ENCODE measurements at places on chromosomes 12 and 14.

DNA sequence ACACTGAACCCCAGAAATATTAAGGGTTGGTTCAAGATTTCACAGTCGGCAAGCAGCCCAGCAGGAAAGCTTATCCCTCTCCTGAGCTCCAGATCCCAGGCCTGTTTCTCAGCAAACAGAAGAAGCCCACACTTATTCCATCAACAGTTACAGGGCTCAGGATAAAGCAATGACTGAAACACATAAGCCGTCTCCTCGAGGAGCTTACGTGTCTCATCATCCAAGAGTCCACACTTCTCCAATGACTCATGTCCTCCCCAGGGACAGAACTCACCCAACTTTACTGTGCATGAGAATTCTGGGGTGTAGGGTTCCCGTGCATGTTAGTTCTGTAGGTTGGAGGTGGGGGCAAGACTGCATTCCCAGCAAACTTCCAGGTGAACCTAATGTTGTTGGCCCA is 31.2 kb downstream of the GSC start:
- DNase-seq = no peak

GRCh38 chr12:108888031-108888430 is 8.1 kb downstream of the DAO start:
- no peak for DNase-seq

DNA sequence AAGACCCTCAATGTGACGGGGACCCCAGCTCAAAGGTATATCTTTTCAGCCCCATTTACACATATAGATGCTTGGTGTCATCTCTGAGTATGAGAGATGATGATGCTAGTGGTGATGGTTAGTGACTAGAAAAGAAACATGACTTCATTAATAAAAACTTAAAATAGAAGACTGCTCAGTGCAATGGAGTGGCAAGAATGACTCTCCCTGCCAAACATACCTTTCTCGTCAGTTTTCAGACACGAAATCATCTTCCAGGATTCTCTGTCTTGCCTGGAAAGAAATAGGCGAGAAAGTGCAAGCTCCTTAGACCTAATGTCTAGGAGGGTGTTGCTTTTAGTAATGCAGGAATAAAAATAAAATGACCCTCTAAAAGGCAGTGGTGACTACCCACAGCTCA is 71.7 kb downstream of the TPH2 start:
- DNase-seq = no peak

GRCh38 chr14:101360054-101360911 is 201.0 kb upstream of the DIO3 start:
- peak; percentile 69 for DNase-seq

DNA sequence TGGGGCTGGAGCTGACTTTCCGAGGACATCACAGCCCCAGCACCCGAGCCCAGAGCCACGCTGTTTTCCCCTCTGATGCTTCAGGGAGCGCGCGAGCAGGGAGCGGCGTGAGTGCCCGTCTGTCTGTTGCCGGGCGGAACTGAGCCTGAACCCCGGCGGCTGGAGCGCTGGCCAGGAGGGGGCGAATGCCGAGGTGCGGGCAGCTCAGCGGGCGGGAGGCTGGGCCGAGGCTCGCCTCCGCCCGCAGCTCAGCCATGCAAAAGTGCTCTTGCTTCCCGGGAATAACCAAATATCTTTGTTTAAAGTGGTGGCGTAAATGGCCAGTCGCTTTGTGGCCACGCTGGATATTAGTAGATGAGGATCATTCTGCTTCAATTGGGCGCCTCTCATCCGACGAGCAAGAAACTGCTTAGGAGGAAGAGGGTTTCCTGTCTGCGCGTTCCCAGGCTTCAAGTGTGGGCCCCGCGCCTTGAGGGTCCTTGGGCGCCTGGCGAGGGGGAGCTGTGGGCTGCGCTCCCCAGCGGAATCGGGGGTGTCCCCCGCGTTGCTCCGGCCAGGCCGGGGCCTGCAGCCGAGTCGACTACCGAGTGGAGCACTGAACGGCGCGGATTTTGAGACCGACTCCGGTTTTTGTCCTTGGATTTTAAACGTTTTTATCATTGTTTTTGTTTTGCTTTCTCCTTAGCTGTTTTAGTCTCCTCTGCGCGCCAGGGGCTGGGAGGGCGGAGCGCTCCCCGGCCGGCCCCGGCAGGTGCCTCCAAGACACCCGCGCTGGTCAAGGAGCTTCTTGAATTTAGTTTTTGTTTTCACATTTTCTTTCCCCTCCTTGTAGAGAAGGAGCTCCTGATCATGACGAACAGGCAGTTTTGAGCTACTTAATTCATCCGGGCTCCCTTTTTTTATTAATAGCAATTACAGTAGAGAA is 831 bp upstream of the NKX2-1 start:
- DNase-seq = no peak

GRCh38 chr14:66650491-66650911 is 142.6 kb downstream of the GPHN start:
- DNase-seq = no peak

GRCh38 chr14:51283402-51284085 is 43.5 kb downstream of the TMX1 start:
- DNase-seq = no peak

- no peak for DNase-seq
Observed at GRCh38 chr14:26173581-26174110, 424.2 kb downstream of the NOVA1 start.

DNA sequence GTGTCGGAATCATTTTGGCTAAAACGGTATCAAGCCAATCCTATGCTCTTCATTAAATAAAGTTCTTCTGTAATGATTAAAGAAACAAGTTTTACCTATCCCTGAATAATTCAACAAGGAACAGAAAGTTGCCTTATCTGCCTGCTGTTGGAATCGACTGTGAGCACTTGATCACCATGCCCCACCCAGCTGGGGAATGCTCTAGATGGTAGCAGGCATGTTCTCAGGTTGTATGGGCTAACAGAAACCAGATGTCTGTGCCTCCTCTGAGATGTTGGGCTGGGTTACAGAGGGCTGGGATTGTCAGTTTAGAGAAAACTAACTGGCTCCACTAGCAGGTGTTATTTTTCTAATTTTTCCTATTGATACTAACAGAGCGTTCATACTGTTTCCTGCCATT is 28.9 kb downstream of the RTRAF start:
- no peak for DNase-seq

GRCh38 chr14:103819503-103820307 is 27.7 kb downstream of the PPP1R13B start:
- DNase-seq = no peak

DNA sequence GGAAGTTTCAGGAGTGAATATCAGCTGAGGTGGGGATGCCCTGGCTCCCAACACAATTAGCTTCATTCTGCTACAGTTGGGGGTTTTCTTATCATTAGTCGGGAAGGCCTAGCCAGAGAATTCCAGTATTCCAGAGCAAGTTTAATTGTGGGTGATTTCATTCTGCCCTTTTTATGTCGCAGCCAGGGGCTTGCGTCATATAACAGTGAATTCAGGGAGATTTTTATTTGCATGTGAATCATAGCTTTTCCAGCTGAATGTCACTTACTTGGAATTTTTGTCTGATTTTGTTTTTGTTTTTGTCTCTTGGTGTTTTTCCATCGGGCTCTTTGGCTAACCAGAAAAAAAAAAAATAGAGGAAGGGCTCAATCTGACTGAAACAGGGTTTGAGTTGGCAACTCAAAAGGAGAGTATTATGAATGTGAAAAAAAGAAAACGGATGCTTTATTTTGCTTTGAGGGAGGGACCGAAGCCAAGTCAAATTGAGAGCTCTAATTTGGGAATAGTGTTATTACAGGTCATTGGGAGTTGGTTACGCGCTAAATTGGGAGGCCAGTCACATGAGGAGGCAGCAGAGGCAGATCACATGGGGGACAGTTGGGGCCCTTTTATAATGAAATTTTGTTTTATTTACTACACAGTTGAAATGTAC is 119.4 kb downstream of the SAMD4A start:
- peak; percentile 50 for DNase-seq

DNA sequence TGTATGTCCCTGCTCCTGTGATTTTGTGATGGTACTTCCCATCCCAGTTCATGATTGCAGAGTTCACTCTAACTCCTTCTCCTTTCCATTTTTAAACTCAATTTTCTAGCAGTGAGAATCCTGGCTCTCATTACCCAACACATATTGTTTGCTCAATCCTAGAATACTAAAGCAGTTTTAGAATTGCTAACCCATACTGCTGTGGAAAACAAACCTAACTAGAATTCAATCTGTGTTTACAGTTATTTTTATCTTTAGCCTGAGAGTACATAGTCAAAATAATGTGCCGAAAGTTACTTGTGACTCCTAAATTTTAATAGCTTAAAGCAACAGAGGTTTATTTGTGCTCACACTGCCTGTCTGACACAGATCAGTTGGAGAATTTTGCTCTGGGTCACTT is 508.0 kb downstream of the AACS start:
- no peak for DNase-seq

DNA sequence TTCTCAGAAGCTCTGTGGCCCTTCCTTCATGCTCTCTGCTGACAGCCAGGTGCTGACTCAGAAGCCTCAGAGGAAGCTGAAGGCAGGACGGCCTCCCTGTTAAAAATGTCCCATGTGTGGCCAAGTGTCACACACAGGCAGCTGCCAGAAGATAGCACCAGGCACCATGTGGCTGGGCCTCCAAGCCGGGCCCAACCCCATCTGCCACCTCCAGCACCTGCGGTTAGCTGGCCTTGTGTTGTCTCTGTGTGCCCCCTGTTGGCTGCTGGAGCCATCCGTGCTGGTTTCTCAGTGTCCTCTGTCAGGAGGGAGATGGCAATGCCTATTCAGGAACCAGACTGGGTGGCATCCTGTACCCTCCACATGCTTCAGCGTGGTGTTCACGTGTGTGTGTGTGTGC is 63.2 kb downstream of the TSPAN11 start:
- DNase-seq = no peak

DNA sequence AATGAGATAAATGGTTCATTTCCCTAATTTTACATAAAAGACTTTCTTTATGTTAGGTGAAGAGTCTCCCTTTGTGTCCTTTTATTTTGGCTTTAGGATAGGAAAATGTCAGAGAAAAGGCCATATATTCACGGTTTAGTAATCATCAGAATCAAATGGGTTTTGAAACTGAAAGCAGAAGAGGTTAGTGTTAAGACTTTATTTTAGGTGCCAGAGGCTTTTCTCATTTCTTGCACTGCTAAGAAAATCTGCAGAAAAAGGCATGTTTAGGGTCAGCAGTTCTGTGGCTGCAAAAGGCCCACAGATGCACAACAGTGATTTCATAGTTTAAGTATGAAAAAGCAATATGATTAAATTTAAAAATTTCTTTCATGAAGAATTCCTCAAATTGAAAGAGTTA is 80.4 kb upstream of the SINHCAF start:
- DNase-seq = no peak

- no peak for DNase-seq
Observed at GRCh38 chr12:49916129-49916919, 12.6 kb upstream of the FAIM2 start.

- DNase-seq = no peak
Observed at GRCh38 chr14:64196814-64197411, 97.3 kb downstream of the ESR2 start.

DNA sequence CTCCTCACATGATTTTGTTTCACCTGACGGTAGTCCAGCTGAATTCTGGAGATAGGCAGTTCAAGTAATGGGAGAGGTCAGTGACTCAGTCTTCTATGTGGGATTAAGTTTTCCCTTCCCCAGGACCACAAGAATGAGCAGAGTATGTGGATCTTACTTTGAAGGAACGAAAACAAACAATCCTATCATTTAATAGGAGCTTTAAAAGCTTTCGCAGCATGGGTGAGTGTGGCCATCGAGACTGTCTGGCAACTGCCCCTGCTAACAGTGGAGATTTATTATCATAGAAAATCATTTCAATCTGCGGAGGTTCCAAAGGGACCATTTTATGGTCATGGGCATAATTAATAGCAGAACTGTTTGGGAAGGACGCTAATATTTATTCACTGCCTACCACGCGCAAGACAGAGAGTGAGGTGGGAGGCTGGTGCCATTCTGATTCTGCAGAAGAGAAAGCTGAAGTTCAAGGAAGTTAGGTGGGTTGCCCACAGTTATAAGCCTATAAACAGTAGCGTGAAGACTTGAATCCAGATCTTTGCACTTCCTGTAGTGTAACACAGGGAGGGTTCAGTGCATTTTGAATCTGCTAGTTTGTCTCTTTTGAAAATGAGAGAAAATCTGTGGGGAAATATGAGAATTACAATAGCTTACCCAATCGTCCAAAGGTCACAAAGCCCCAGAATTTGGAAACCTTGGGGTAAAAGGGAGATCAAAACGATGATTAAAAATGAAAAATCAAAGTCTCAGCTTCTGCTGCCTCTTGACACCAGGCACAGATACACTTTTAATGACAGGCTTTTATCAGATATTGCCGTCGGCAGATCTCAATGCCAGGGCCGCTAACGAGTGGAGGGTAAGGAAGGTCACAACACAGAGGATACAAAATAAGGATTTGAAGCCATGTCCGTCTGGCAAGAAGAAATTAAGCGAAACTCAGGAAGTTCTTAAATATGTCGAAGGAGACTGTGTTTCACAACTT is 209.6 kb downstream of the CRADD start:
- no peak for DNase-seq

GRCh38 chr12:111224186-111225066 is 144.5 kb downstream of the PHETA1 start:
- DNase-seq = no peak

DNA sequence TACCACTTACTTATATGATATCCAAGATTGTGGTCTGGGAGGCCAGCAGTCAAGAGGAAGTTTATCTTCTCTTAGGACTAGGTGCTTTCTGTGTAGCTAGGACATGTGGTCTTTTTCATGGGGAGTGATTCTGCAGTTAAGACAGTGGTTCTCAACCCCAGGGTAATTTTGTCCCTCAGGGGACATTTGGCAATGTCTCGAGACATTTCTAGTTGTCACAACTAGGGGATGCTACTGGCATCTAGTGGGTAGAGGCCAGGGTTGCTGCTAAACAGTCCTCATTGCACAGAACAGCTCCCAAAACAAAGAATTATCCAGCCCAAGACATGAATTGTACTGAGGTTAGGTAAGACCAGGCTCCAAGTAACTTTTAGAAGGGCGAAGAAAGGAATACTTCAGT is 20.0 kb downstream of the AMDHD1 start:
- no peak for DNase-seq

DNA sequence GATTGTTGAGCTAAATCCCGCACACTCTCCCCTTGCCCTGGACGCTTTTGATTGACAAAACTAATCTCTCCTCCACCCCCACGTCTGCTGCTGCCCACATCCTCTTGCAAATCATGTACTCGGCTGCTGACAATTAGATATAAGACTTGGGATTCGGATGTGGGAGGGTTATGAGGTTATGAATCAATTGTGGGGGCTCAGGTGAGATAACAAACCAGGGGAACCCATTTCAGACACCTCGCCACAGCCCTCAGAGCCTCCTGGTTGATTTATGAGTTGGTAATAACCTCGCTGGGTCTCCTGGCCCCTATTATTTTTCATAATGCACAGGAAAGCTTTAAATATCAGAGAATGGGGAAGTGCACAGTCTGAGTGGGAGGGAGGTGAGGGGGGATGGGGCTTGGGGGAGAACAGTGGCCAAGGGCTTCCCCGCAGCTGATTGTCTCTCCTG is 449.9 kb downstream of the DPF3 start:
- no peak for DNase-seq

GRCh38 chr14:33578461-33579216 is 372.2 kb downstream of the EGLN3 start:
- no peak for DNase-seq

GRCh38 chr14:37078131-37078530 is 94.3 kb downstream of the SLC25A21 start:
- no peak for DNase-seq

- DNase-seq = no peak
Observed at GRCh38 chr14:91996948-91997371, 42.9 kb downstream of the TRIP11 start.

All from tibial nerve (tissue), 4 donors.